ENCODE measurements at places on chromosomes 5 and 9.

DNA sequence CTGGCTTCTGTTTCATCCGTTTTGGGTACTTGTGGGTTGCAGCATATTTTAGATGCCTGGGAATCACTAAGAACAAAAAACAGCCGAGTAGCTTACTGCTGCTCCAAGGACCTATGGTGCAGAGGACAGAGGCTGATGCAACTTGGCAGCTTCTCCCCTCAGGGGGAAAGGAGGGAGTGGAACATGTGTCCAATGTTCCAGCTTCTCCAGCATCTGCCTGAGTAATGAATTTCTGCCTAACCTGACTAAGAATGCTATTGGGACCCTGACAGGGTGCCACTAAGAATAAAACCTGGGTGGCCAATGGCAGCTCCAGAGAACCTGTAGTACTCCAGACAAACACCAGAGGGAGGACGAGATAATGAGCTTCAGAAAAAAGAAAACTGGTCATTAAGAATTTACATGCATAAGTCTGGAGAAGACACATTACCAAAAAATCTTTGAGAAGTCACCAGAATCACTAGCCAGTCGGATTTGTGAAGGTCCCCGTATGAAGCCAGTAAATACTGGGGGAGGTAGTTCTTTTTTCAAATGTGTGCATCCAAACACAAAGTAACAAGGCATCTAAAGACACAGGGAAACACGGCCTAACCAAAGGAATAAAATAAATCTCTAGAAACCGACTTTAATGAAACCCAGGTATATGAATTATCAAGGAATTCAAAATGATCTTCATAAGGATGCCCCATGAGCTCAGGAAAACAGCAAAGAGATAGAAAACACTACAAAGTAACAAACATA, 293.5 kb downstream of the HINT1 start:
- no peak for DNase-seq

- peak; percentile 5 for DNase-seq
These were observed 31.6 kb downstream of the TNFSF8 start for GRCh38 chr9:114898741-114899140.

- no peak for DNase-seq
These were observed 19.9 kb upstream of the SLC6A3 start for GRCh38 chr5:1465117-1465516.

DNA sequence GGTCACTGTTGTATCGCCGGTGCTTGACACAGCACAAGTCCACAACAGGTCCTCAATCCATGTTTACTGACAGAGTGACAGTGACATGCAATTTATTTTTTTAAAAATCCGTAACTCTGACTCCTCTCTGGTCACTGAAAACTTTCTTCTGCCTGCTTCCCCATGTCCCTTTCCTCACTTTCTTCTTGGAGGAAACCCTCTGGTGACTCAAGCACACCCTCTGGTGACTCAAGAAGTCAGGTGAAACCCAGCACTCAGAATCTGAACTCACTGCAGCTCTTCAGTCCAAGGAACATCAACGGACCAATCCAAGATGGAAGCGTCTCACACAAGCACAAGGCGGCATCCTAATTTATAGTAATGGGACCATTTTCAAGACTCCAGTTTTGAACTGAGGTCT, 245.9 kb downstream of the FSTL4 start:
- DNase-seq = no peak

Data from hypothalamus (tissue), 51 donors.